ENCODE measurements at places on chromosomes 11 and 22. TPM values are rescaled to one million over a fixed set of nuclear protein-coding genes. Genes with fewer than 3 reads are reported as not detected.

Gene GPR83
- not detected for total RNA-seq

DNA sequence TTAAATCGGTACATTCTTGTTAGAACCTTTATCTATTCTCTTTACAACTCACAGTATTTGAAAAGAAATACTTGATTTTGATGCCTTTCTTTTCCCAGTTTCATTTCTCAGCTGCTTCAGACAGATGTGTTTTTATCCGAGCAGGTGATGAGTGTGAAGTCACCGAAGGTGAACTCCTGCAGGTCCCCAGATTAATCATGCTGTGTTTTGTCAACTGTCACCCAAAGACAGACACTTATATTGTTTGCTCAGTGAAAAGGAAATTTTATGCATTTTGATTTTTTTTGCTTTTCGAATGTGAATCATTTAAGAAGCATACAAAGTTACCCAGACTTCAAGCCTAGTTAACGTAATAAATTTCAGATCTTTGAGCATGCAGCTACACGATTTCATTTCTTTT is 7.8 kb upstream of the TMPRSS13 start:
- H3K4me1 ChIP-seq, result peaks cover 6% of the 10 kb centered on the region
- H3K27ac ChIP-seq, result no peak overlapping the region
- no peaks in the 10 kb centered on the region for H3K36me3 ChIP-seq
- H3K4me3 ChIP-seq, result no peak overlapping the region
- DNase-seq, result no peak

GRCh38 chr11:116687458-116688201 is 85.2 kb downstream of the BUD13 start:
- no peak for DNase-seq
- no peak overlapping the region for H3K27ac ChIP-seq
- H3K4me3 ChIP-seq, result no peak overlapping the region
- H3K27me3 ChIP-seq, result no peaks in the 10 kb centered on the region
- H3K4me1 ChIP-seq, result no peaks in the 10 kb centered on the region

Gene TOLLIP
- total RNA-seq, result 63.8 TPM

Gene RASSF10
- not detected for total RNA-seq

DNA sequence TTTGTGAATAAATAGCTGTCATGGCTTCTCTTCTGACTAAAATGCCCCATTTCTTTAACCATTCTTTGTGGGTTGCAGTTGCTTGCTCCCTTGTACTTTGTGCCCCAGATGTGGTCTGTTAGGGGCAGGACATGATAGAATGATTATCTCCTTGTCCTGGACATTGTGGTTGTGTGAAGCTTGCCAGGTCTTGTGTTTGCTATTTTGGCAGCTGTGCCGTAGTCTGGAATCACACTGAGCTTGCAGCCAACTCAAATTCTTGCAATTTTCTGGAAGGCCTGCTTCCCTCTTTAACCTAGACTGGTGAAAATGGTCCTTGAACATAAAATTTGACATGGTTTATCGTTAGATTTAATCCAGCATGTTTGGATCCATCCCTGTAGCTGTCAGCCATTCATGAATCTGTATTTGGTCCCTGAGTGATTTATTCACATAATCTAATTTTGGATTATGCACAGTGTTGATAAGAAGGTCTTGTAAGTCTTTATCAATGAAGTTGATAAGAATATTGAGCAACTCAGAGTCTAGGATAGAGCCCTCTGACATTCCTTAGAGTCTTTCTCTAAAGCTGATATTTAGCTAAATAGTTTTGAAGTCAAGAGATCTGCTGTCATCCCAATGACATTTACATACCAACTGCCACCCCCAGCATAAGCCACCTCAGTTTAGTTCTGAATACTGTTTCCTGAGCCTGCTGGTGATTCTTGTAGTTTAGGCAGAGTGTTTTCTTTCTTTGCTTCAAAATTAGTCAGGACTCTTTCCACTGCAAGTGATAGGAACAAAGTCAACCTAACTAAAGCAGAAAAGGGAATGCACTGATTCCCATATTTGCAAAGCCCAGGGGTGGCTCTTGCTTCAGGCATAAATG is 9.8 kb downstream of the SPON1 start:
- no peaks in the 10 kb centered on the region for H3K4me1 ChIP-seq
- H3K36me3 ChIP-seq, result no peaks in the 10 kb centered on the region
- H3K27ac ChIP-seq, result no peak overlapping the region
- no peaks in the 10 kb centered on the region for H3K27me3 ChIP-seq
- no peak for DNase-seq

DNA sequence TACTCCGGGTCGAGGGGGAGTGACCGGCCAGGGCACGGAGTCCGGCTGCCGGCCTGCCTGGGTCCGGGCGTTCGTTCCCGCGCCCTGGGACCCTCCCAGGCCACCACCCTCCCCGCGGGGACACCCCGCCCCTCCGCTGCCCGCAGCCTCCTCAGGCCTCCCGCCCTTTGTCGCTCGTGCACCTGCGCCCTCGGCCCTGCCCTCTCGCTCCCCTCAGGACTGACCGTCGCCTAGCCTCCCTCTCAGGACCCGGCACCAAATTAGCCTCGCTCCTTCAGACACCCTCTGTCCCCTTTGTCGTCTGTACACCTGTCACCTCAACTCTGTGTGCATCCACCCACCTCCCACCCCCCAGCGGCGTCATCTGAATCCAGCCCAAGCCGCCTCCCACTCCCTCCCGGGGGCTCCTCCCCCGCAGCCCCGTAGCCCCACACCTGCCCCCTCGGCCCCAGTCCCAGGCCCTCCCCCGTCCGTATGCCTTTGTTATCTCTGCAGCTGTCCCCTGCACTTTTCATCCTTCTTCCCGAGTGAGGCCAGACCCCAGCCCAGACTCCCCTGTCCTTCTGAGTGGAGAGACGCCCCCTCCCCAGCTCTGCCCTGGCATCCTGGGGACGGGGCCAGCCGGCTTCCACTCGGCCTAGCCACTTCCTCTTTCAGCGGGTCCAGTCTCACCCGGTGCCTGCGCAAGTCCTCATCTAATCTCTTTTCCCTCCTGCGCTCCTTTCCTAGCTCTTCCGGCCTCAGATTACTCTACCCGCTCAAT is 643 bp downstream of the TIGD3 start:
- H3K27ac ChIP-seq, result peak overlapping the region; percentile 62
- no peaks in the 10 kb centered on the region for H3K27me3 ChIP-seq
- peaks cover 9% of the 10 kb centered on the region for H3K4me1 ChIP-seq
- no peaks in the 10 kb centered on the region for H3K36me3 ChIP-seq
- DNase-seq, result peak; percentile 48

GRCh38 chr11:17861036-17861755 is 126.6 kb downstream of the KCNC1 start:
- H3K4me1 ChIP-seq, result no peaks in the 10 kb centered on the region
- no peak overlapping the region for H3K4me3 ChIP-seq
- H3K27me3 ChIP-seq, result no peaks in the 10 kb centered on the region
- DNase-seq, result no peak
- no peak overlapping the region for H3K27ac ChIP-seq

DNA sequence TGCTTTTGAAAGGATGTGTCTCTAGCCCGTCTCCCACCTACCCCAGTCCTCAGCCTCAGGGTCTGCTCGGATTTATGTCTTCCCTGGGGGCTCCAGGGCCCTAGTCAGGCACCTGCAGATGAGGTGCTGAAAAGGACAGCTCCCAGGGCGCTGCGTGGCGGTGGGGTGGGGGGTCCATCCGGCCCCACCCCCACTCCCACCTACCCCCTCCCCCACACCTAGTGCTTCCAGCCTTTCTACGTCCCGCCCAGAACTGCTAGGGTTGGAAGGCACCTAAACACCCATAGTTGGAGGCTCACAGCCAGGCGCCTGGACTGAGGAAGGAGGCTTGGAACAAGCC is 1.4 kb upstream of the ROBO3 start:
- H3K4me1 ChIP-seq, result peaks cover 25% of the 10 kb centered on the region
- no peak overlapping the region for H3K4me3 ChIP-seq
- H3K27ac ChIP-seq, result no peak overlapping the region
- DNase-seq, result no peak

Gene DERL3
- total RNA-seq, result 1.6 TPM

- H3K4me1 ChIP-seq, result no peaks in the 10 kb centered on the region
- no peaks in the 10 kb centered on the region for H3K27me3 ChIP-seq
- H3K36me3 ChIP-seq, result no peaks in the 10 kb centered on the region
Measured at GRCh38 chr11:31913985-31914384, 102.9 kb upstream of the PAX6 start.

DNA sequence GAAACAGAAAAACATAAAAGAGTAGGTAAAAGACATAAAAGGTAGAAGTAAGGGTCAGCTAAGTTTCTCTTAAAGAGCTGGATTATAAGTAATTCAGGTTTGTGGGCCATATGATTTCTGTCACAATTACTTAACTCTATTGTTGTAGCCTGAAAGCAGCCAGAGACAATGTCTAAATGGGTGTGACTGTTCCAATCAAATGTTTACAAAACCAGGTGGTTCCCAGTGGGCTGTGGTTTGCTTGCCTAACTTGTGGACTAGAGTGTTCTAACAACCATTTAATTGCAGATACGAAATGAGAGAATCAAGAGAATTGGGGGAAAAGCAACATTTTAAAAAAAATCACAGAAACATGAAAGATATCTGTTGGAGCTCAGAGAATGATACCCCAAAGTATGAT is 22.6 kb downstream of the OR6M1 start:
- no peaks in the 10 kb centered on the region for H3K36me3 ChIP-seq
- no peak overlapping the region for H3K27ac ChIP-seq
- H3K4me3 ChIP-seq, result no peak overlapping the region
- peaks cover 3% of the 10 kb centered on the region for H3K27me3 ChIP-seq
- no peak for DNase-seq

GRCh38 chr11:86161336-86161735 is 83.2 kb upstream of the EED start:
- H3K27me3 ChIP-seq, result no peaks in the 10 kb centered on the region
- no peak for DNase-seq

Gene KLHDC7B
- total RNA-seq, result 4.4 TPM

DNA sequence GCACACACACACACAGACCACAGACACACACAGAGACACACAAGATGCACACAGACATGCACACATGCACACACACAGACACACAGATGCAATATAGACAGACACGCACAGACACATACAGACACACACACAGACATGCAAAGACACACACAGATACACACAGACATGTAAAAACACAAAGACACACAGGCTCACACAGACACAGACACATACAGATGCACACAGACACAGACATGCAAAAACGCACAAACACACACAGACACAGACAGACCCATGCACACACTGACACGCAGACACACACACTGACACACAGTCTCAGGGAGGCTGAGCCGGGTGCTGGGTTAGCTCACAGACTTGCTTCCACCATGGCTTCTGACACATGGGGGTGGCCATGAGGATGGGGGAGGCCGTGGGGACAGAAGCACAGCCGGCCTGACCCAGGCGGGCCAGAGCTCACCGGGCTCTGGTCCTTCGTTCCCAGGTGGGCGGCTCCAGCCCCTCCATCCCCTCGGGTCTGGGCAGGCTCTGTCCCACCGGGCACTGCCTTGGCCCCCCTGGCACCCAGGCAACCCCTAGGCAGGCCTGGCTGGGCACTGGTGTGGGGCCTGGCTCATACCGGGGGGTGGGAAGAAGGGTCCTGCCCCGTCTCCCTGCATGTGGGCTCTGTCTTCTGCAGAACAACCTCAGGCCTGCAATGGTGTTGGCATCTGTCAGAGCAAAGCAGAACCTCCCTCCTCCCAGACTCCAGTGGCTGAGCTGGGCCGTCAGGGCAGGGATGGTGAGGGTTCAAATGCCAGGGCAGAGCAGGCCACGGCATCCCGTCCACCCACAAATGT is 1489.5 kb downstream of the BRD1 start:
- DNase-seq, result no peak
- H3K4me1 ChIP-seq, result no peaks in the 10 kb centered on the region
- H3K36me3 ChIP-seq, result no peaks in the 10 kb centered on the region
- H3K27me3 ChIP-seq, result no peaks in the 10 kb centered on the region
- no peak overlapping the region for H3K4me3 ChIP-seq

DNA sequence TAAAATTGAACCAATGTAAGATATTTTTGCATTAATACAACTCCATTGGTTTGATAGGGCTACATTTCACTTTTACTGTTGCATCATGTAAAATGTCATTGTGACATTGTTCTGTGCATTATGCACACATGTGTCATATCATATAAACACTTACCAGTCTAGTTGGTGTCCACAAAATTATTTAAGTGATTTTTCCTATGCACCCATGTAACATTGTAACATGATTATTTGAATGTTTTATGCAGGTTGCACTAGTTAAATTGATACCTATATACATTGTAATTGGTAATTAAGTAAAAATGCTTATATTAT is 9.6 kb upstream of the BIRC3 start:
- no peak for DNase-seq
- no peaks in the 10 kb centered on the region for H3K27me3 ChIP-seq
- H3K4me1 ChIP-seq, result peaks cover 43% of the 10 kb centered on the region

DNA sequence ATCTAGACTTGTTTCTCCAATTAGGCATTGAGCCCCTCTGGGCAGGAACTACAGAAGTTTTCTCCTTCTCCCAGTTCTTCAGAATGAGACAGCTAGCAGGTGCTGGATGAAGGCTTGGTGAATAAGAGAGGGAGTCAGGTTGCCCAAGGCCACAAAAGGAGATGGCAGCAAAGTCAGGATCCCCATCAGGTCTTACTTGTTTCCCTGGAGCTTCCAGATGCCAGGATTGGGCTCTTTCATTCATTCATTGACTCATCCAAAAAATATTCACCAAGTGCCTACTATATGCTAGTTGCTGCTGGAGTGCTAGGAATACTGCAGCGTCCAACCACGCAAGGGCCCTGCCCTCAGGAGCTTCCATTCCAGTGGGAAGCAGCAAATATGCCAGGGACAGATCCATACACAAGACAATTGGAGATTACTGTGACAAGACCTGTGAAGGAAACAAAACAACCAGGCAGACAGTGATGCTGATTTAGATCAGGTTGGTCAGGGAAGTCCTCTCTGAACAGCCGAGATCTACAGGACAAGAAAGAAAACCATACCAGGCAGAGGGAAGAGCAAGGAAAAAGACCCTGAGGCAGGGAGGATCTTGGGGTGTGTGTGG is 24.6 kb upstream of the LMO1 start:
- no peak for DNase-seq
- no peak overlapping the region for H3K4me3 ChIP-seq
- no peak overlapping the region for H3K27ac ChIP-seq

GRCh38 chr11:134359646-134360045 is 27.9 kb downstream of the GLB1L2 start:
- H3K36me3 ChIP-seq, result no peaks in the 10 kb centered on the region
- H3K27ac ChIP-seq, result no peak overlapping the region
- H3K4me3 ChIP-seq, result no peak overlapping the region
- no peak for DNase-seq
- no peaks in the 10 kb centered on the region for H3K27me3 ChIP-seq

DNA sequence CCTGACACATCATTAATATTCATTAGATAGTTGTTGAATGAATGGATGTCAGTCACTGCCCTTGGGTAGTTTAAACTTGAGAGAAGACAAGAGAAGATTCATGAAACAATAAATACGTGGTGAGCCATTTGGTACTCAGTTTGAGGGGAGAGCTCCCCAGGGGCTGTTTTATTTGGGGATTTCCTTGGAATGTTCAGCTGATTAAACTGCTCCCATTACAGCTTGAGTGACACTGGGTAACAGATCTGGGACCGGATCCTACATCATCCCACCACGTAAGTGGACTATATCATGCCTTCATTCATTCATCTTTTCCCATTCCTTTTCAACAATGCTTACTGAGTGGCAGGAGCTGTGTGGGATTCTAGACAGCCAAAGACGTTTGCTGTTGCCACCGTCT is 162.0 kb downstream of the FAT3 start:
- no peaks in the 10 kb centered on the region for H3K4me1 ChIP-seq
- no peak for DNase-seq
- no peaks in the 10 kb centered on the region for H3K36me3 ChIP-seq

All from naive thymus-derived CD4-positive, alpha-beta T cell (primary cell).